ENCODE measurements at places on chromosomes 13 and 19.

GRCh38 chr19:38670921-38671398 lies 23.5 kb downstream of the ACTN4 start:
- no peak for DNase-seq

- DNase-seq, result no peak
Observed at GRCh38 chr13:79874396-79875360, 393.7 kb downstream of the NDFIP2 start.

DNA sequence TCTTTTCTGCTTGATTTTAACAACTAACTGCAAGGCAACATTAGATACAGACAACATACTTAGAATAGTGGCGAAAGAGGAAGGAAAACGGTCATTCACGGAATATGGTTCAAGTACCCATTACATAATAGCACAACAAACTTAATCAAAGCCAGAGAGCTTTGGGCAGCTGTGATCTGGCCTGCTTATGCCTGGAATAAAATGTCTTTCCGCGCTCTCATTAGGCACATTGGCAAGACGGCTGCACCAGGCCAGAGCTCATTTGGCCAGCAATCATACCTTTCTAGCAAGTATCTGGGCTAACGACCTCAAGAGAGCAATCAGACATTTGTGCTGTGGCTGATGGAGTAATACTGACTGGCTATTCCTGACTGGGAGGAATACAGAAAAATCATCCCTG lies 112.8 kb downstream of the NALCN start:
- DNase-seq, result no peak

GRCh38 chr13:25286308-25286968 lies 850 bp downstream of the MTMR6 start:
- DNase-seq, result no peak

DNA sequence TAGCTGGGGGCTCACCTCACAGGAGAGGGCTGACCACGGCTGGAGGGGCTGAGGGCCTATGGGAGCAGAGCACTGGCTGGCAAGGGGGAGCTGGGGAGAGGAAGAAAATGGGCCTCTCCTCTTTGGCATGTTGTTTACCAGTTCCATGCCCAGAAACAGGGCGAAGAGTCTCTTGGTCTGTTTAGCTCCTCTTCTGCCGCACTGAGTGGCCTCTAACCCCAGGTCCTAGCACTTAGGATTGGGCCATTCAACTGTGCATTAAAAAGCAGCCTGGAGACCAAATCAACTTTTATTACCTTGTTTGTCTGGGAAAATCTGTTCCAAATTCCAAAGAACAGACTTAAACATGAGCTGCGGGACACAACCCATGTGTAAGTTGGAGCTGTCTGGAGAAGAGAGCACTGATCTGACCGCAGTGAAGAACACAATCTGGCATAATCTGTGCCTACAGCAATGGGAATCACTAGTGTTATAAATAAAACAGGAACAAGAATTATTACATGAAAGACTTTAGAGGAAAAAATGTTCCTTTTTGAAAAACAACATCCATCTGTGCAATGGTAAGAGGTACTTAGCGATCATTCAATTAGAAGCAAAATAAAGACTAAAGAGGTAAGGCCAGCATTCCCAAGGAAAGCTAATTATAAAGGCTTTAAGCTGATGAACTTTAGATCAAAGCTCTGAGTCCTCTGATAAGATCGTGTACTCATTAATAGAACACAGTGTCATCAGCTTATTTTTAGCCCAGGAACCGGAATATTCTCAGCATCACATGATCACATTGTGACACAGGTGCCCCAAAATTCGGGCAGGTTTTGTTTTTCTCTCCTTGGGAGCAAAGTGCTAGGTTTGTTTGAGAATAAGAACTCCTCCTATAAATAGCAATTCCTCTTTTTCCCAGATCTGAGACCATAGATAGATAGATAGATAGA lies 243.2 kb downstream of the COL4A1 start:
- DNase-seq, result no peak
